ENCODE measurements at places on chromosomes 12 and 14. TPM values are rescaled to one million over a fixed set of nuclear protein-coding genes. Genes with fewer than 3 reads are reported as not detected.

The CARMIL3 gene
- total RNA-seq: 0.48 TPM

The RDH11 gene
- 60.1 TPM for total RNA-seq

The KRT75 gene
- 0.84 TPM for total RNA-seq

The TMTC2 gene
- 17.5 TPM for total RNA-seq

The EPYC gene
- not detected for total RNA-seq

The TMEM132C gene
- total RNA-seq: 0.16 TPM
